Stimulated activated CD4-positive, alpha-beta T cell treated with anti-CD3 and anti-CD28 coated beads, Interleukin-15, amount 100 ng/mL, for 1 hour (primary cell): ENCODE measurements at places on chromosomes 6 and 20.

DNA sequence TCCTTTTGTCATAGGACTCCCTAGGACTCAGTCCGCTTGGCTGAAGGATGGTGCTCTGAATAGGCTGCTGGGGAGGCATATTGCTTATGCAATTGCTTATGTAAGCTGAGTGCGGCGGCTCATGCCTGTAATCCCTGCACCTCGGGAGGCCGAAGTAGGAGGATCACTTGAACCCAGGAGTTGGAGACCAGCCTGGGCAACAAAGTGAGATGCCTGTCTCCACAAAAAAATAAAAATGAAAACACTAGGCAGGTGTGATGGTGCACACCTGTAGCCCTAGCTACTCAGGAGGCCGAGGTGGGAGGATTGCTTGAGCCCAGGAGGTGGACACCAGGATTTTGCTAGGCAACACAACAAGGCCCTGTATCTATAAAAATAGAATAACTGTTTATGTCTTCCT is 81.3 kb downstream of the EYA2 start:
- DNase-seq = no peak

GRCh38 chr6:117653949-117654348 is 21.3 kb upstream of the NUS1 start:
- DNase-seq = no peak

DNA sequence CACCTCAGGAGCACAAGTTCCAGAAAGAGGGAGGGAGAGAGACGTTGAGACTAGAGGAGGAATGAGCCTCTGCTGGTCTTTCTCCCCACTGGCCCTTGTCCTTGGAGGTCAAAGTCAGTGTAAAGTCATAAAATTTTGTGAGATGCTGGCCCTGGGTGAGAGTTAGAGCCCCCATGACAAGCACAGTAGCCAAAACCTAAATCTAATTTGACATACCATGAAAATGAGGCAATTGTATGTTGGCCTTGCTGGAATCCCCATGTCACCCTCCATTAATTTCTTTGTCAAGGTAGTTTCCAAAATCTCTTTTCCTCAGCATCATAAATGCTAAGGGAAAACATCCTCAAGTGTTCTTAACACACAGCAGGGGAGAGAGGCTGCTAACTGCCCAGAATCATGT is 17.6 kb upstream of the NEDD9 start:
- DNase-seq = no peak

DNA sequence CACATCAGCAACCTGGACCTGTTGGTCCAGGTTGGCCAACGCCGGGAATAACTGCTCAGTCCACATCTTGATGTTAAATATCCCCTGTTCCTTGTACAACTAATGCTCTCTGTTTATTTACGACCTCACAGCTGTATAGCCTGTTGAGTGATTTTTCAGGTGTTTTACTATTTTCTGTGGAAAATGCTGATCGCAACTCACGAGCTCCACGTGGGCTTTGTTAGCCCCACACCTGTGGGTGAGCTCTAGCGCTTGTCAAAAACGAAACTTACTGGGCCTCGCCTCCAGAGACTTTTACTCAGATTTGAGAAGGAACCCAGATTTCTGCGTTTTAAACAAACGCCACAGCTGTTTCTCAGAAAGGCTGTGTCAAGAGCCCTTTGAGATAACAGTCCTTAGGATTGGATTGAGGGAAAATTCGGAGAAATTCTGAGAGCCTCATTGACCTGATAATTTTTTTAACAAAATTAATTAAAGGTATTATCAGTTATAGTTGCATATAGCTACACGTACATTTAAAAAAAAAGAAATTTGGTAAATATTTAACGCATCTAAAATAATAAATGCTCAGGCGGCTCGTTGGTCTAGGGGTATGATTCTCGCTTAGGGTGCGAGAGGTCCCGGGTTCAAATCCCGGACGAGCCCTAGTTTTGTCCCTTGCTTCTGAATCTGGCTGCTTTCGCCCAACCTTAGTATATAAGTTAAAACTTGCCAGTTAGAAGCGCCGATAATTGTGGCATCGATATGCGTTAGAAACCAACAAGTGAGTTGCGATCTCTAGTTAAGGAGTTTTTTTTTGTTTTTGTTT is 16.7 kb downstream of the HMGN4 start:
- no peak for DNase-seq

GRCh38 chr6:159963111-159963510 is 5.8 kb upstream of the IGF2R start:
- no peak for DNase-seq

- DNase-seq = no peak
Observed at GRCh38 chr20:6704132-6704861, 63.2 kb upstream of the BMP2 start.

DNA sequence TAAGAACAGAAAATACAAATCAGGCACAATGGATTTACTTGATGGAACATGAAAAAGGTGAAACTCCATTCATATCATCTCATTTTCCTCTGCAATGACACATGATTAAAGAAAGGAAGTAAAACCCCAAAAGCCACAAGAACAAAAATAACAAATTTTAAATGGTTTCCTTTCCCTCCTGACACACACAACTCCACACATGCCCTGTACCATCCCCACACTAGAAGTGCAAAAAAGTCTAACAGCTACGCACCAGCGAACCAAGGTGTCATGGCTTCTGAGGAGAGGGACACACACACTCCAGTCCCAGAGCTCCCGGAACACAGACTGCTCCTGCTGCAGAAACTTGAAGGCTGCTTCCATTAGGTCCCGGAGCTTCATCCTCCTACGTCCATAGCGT is 25.3 kb downstream of the MDN1 start:
- DNase-seq = no peak

DNA sequence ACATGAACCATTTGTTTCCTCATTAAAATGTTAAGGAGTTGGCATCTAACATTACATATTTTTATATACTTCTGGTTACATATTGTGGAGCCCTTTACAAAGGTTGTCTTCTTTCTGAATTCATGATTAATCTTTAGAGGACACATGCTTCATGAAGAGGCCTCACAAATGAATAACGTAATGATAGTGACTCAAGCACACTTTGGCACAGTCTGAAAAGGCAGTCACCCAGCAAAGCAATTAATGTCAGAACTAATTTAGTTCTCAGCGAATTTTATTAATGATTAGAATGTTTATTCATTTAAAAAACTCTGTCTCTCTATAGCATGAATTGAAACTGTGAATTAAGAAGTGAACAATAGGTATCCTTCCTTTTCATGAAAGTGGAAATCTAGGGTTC is 854.2 kb downstream of the PHF3 start:
- DNase-seq = no peak

DNA sequence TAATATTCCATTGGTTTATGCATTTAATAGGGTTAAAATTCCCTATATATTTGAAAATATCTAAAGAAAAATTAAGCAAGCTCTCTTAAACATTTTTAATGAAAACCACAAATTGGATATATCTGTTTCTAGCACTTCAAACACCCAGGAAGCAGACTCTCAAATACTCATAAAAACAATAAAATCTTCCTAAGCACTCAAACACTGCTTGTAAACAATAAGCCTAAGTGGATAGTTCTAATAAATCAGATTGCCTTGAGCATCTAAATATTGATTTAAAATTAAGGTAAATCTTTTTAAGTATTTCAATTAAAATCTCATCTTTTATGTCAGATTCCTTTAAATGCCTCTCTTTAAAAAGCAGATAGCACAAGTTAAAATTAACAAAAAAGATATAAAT is 254.4 kb downstream of the KCNQ5 start:
- DNase-seq = no peak

DNA sequence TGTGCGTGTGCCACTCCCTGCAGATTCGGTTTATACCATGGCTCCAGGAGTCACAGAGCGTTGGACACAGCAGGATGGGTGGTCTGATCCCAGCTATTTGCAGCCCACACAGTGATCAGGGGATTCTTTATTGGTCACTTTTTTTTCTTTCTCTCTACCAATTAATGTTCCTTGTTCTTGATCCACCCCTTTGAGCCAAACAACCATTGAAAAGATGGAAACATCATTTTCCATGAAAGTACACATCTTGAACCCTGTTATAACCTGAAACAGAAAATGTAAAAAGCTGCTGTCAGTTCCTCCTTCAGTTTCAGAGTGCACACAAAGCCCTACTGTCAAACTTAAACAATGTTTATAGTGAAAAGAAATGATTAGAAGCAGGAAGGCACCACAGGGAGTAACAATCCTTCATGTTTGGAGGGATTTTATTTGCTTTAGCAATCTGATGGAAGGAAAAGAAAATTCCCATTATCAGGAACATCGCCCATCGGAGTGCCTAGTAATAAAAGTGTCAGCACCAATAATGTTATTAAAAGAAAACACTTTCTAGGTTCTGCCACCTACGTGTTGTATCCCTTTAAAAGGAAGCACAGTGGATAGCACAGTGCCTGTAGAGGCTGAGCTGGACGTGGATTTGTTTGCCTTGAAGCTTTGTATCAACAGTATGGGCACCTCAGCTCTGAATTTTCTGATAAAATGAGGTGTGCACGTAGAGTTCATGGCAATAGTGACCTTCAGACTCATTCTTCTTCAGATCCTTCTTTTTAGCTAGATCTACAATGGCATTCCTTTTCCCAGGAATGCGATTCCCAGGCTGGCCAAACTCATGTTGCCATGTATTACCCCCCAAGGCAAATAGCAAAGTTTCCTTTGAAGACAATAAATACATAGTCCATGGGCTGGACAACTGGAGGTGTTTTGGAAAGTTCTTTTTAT is 16.1 kb upstream of the THBD start:
- DNase-seq = no peak
